ENCODE measurements at places on chromosomes 7 and 10.

DNA sequence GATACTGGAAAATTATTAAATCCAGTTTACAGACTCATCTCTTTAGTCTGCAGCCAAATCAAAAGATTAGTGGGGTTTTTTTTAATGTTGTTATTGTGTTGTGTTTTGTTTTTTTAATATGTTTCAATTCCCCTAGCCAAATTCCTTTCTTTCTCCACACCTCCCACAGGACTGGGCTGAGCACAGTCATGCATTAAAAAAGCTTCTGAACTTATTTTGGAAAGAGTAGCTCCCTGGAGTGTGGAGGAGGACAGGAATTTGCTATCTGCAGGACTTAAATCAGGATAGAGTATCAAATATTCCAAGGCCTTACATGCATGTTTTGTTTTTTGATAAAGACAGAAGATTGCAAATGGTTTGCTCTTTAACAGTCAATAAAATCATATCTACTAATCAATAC is 90.7 kb downstream of the GNAI1 start:
- no peak overlapping the region for H3K4me3 ChIP-seq
- no peak for DNase-seq
- H3K27me3 ChIP-seq, result no peaks in the 10 kb centered on the region
- no peaks in the 10 kb centered on the region for H3K4me1 ChIP-seq
- no peak overlapping the region for H3K27ac ChIP-seq
- H3K36me3 ChIP-seq, result no peaks in the 10 kb centered on the region

DNA sequence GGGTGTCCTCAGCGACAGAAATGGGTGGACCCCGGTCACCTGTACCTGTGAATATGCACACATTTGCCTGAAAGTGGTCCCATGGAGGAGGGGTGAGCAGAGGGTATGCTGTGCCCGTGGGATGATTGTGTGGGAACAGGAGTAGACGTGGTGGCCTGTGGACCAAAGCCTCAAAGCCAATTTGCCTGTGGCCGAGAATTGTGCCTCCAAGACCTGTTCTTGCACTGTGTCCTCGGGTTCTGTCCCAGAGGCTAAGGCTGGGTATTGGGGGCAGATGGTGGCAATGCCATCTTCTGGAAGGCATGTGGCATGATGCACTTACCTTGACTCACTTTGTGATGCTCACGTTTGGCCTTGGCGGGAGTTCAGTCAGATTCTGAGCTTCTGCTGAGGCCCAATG is 351.0 kb downstream of the TCERG1L start:
- no peaks in the 10 kb centered on the region for H3K27me3 ChIP-seq
- no peak overlapping the region for H3K27ac ChIP-seq
- no peaks in the 10 kb centered on the region for H3K4me1 ChIP-seq
- peak; percentile 40 for DNase-seq
- no peaks in the 10 kb centered on the region for H3K36me3 ChIP-seq
- H3K4me3 ChIP-seq, result no peak overlapping the region

GRCh38 chr7:139132887-139133286 is 23.4 kb upstream of the ZC3HAV1 start:
- peak overlapping the region; percentile 59 for H3K27ac ChIP-seq
- H3K4me1 ChIP-seq, result no peaks in the 10 kb centered on the region
- H3K36me3 ChIP-seq, result no peaks in the 10 kb centered on the region
- peak overlapping the region; percentile 61 for H3K4me3 ChIP-seq
- H3K27me3 ChIP-seq, result no peaks in the 10 kb centered on the region
- DNase-seq, result no peak

- no peaks in the 10 kb centered on the region for H3K36me3 ChIP-seq
- no peak overlapping the region for H3K27ac ChIP-seq
- no peaks in the 10 kb centered on the region for H3K27me3 ChIP-seq
Observed at GRCh38 chr7:22715969-22716368, 11.0 kb upstream of the IL6 start.

DNA sequence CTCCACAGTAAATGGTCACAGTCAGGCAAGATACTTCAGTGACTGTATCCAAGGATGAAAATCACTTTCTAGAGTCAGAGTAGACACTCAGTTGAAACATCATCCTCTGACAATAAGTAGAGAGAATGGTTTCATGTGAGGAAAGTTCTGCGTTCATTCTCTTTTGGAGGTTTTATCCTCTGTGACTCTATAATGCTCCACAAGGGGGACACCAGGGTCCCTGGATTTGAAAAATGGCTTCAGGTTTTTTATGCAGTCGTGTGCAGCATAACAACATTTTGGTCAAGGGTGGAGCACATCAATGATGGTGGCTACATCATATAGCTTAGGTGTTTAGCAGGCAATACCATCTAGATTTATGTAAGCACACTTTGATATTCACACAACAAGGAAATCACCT is 40.4 kb downstream of the TMEM168 start:
- H3K36me3 ChIP-seq, result no peaks in the 10 kb centered on the region
- H3K27me3 ChIP-seq, result no peaks in the 10 kb centered on the region
- no peak for DNase-seq
- no peak overlapping the region for H3K4me3 ChIP-seq

DNA sequence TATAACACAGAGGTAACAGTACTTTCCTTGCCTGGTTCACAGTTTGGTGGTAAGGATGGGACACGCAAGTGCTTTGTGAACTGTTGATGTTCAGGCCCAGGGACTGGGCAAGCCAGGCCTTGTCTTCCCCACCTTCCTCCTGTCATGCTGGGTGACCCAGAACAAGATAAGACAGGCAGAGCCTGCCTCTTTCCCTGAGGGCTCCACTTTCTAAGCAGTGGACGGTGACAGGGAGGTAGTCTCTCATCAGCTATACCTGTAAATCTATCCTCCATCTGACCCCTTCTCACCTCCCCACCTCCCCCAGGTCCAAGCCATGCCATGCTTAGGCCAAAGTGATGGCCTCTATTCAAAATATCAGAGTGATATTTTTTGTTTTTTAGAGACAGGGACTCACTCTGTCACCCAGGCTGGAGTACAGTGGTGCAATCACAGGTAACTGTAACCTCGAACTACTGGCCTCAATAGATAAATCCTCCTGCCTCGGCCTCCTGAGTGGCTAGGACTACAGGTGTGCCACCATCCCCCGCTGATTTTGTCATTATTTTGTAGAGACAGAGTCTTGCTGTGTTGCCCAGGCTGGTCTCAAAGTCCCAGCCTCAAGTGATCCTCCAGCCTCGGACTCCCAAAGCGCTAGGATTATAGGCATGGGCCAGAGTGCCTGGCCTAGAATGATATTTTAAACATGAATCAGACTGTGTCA is 42.8 kb downstream of the PDLIM1 start:
- H3K27me3 ChIP-seq, result no peaks in the 10 kb centered on the region
- peak overlapping the region; percentile 59 for H3K27ac ChIP-seq
- peaks cover 52% of the 10 kb centered on the region for H3K4me1 ChIP-seq
- H3K36me3 ChIP-seq, result peaks cover 33% of the 10 kb centered on the region

GRCh38 chr7:17016402-17017010 is 134.7 kb upstream of the AGR3 start:
- no peak overlapping the region for H3K4me3 ChIP-seq
- no peaks in the 10 kb centered on the region for H3K4me1 ChIP-seq
- no peaks in the 10 kb centered on the region for H3K27me3 ChIP-seq
- H3K36me3 ChIP-seq, result no peaks in the 10 kb centered on the region
- DNase-seq, result no peak
- H3K27ac ChIP-seq, result no peak overlapping the region

DNA sequence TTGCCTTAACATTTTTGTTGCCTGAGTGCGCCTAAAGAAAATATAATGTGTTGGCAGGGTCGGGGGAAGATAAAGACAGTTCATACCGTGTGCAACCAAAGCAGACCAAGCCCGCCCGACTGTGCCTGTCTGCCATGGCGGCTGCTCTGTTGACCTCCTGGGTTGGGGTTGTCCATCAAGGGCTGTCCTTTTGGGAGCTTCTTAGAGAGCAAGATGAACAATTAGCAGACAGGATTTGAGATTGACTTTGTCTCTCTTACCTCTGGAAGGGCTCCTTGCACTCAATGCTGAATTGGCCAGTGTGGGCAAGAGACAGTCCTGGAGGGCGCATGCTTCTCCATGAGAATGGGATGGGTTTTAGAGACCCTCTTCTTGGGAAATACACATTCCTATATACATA is 319.6 kb downstream of the GLRX3 start:
- DNase-seq, result peak; percentile 23
- no peaks in the 10 kb centered on the region for H3K27me3 ChIP-seq
- no peaks in the 10 kb centered on the region for H3K4me1 ChIP-seq
- H3K4me3 ChIP-seq, result no peak overlapping the region
- no peaks in the 10 kb centered on the region for H3K36me3 ChIP-seq

- no peak overlapping the region for H3K27ac ChIP-seq
- H3K4me3 ChIP-seq, result no peak overlapping the region
- no peak for DNase-seq
- H3K4me1 ChIP-seq, result no peaks in the 10 kb centered on the region
- H3K27me3 ChIP-seq, result no peaks in the 10 kb centered on the region
Observed at GRCh38 chr7:41136551-41136950, 566.3 kb downstream of the INHBA start.

DNA sequence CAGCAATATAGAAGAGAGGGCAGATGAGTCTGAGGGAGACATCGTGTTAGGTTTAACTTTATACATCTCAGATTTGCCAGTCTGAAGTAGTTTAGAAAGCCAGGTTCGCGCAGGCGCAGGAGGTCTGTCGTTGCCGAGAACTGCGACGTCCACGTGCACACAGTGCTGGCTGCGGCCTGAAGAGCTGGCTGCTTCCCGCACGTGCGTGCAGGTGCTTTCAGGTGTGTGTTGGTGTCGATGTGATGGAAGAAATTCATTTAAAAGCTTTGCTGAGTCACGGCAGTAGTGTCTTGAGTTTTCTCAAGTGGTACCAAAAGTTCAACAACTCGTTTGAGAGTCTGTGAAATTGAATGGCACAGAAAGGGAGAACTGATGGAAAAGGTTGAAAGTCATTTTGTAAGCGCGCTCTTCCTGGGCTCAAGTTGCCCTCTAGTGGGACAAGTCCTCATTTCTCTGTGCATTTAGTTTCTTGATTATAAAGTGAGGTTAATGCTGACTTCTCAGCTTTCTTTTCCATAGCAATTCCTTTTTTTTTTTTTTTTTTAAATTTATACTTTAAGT is 18.6 kb downstream of the WDR37 start:
- H3K36me3 ChIP-seq, result peaks cover 50% of the 10 kb centered on the region
- H3K27me3 ChIP-seq, result no peaks in the 10 kb centered on the region
- peaks cover 5% of the 10 kb centered on the region for H3K4me1 ChIP-seq
- H3K4me3 ChIP-seq, result no peak overlapping the region

GRCh38 chr7:114988755-114989375 is 67.0 kb downstream of the MDFIC start:
- H3K4me3 ChIP-seq, result no peak overlapping the region
- H3K27ac ChIP-seq, result peak overlapping the region; percentile 29
- no peaks in the 10 kb centered on the region for H3K27me3 ChIP-seq
- peak; percentile 79 for DNase-seq
- peaks cover 34% of the 10 kb centered on the region for H3K4me1 ChIP-seq

- H3K27ac ChIP-seq, result no peak overlapping the region
- H3K4me3 ChIP-seq, result no peak overlapping the region
- no peaks in the 10 kb centered on the region for H3K4me1 ChIP-seq
- H3K36me3 ChIP-seq, result no peaks in the 10 kb centered on the region
Observed at GRCh38 chr7:132996581-132997242, 85.2 kb downstream of the CHCHD3 start.

DNA sequence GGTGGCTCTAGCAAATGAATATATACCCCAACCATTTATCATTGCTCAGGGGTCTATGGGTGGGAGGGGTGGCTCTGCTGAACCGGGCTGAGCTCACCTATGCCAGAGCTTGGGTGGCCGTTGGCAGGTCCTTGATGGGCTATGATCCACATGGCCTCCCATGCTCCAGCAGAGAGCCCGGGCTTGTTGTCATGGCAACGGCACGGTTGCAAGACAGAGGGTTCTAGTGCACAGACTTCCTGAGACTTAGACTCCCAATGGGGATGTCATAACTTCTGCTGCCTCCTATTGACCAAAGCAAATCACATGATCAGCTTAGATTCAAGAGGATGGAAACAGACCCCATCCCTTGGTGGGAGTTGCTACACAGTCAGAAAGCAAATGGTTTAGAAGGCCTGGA is 36.4 kb upstream of the CARD11 start:
- no peak overlapping the region for H3K27ac ChIP-seq
- no peaks in the 10 kb centered on the region for H3K27me3 ChIP-seq
- no peak overlapping the region for H3K4me3 ChIP-seq
- no peaks in the 10 kb centered on the region for H3K36me3 ChIP-seq
- no peaks in the 10 kb centered on the region for H3K4me1 ChIP-seq

DNA sequence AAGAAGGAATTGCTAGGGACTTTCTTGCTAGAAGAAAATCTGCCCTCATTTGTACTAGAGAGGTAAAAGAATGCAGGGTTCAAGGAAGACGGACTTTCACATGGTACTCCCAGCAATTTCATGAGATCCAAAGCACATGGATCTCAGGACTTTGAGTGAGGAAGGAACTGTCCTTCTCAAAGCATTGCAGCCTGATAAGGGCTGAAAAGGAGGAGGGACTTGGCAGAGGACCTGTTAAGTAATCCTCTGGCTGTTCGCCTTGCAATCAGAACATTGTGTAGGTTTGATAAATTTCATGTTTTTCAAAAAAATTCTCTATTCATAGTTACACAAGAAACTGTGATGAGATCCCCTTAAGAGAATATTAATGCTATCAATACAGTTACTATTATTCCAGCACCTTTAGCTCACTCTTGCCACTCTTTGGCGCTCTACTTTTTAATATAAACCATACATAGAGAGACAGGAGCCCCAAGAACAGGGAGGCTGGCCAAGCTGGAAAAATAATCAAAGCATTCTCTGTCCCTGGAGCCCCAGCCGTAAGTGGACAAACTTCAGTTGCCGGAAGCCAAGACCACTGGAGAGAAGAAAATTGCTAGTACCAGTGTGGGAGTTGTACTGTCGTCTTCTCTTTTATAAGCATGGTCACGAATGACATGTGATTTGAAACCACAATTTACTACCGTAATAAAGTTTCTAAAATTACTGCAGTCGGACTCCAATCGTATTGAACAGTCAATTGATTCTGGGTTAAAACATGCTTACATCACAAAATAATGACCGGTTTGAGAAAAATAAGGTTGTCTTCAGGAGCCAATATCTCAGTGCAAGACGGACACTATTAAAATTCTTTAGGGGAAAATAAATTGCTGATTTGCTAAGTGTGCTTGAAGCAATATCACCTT is 424.4 kb downstream of the SDK1 start:
- peaks cover 6% of the 10 kb centered on the region for H3K4me1 ChIP-seq
- no peak overlapping the region for H3K4me3 ChIP-seq
- no peaks in the 10 kb centered on the region for H3K27me3 ChIP-seq
- H3K27ac ChIP-seq, result no peak overlapping the region
- DNase-seq, result no peak
- H3K36me3 ChIP-seq, result no peaks in the 10 kb centered on the region

GRCh38 chr10:114402233-114402632 is 2.1 kb downstream of the AFAP1L2 start:
- H3K36me3 ChIP-seq, result no peaks in the 10 kb centered on the region
- peak overlapping the region; percentile 22 for H3K27ac ChIP-seq
- H3K4me1 ChIP-seq, result peaks cover 43% of the 10 kb centered on the region
- H3K4me3 ChIP-seq, result no peak overlapping the region
- H3K27me3 ChIP-seq, result no peaks in the 10 kb centered on the region

All from right atrium auricular region (tissue), 2 donors.